T1000 (cell line): ENCODE measurements at places on chromosomes 3 and 15.

DNA sequence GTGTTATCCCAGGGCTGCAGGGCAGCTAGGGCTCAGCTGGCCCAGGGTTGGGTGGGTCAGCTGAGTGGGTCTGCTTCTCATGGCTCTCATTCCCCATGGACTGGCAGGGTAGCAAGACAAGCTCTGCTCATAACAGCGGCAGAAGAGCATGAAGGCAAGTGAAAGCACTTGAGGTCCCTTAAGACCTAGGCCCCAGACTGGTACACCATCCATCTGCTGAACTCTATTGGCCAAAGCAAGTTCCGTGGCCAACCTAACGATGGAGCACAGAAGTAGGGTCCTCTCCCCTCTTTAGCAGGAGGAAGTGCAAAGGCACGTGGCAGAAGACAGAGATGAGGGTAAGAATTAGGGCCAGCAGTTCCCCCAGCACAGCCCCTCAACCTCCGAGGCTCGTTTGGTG, 174.3 kb upstream of the TOPAZ1 start:
- no peak for DNase-seq

DNA sequence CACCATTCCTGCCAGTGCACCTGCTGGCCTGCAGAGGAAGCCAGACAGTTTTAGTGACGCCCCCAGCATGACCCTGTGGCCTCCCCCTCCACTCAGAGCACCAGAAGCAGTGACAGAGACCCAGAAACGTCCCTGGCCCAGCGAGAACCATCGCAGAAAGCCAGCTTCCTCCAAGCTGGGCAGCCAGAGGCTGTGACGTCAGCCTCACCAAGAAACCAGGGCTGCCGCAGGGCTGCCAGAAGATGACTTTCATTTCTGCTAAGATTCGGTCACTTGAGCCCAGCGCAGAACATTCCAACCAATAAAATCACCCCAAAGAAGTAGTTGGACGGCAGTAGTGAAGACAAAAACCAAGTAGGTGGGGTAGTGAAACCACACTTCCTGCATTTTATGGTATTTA, 29.6 kb upstream of the RPL32 start:
- no peak for DNase-seq

DNA sequence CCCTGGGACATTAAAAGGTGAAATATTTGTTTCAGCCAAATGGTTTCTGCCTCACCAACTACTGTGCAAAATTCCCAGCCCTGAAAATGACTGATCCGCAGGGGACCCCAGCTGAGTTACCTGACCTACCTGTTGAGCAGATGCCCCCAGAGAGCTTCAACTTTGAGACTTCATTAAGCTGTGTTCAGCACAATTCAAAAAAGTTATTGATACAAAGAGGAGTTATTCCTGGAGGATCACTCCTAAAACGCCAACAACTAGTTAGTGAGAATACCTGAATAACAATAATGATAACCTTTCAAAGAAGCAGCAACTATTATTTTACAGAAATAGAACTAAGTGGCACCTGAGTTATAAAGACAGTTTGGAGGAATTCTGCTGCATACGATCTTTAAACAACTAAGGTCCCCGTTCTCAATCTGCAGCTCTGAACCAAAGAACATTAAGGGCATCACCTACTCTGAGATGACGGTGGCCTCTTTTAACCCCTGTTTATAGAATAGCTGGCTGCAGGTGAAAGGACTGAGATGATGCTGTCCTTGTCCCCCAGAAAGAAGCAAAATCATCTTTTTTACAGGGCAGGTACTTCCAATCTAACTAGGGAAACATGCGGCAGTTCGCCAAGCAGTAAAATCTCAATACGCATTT, 659 bp downstream of the GADL1 start:
- DNase-seq: no peak

DNA sequence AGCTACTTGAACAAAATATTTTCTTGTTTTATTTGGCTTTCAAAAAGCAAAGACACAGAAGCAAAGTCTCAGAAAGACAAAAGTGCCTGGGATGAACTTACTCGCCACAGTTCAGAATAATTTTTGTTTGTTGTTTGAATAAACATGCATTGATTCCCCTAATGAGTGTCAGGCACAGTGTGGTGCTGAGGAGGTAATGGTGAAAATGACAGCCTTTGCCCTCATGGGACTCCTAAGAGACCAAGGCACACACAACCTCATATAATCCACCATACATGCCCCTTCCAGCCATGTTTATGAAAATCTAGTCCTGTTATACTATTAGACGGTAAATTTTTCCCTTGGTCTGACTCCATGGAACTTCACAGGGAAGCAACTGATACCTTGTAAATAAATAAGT, 2.5 kb downstream of the GOLIM4 start:
- DNase-seq: no peak

- DNase-seq: no peak
These were observed 481.4 kb upstream of the ALCAM start for GRCh38 chr3:104885214-104885814.

GRCh38 chr15:50979041-50979440, 70.6 kb downstream of the AP4E1 start:
- DNase-seq: no peak

DNA sequence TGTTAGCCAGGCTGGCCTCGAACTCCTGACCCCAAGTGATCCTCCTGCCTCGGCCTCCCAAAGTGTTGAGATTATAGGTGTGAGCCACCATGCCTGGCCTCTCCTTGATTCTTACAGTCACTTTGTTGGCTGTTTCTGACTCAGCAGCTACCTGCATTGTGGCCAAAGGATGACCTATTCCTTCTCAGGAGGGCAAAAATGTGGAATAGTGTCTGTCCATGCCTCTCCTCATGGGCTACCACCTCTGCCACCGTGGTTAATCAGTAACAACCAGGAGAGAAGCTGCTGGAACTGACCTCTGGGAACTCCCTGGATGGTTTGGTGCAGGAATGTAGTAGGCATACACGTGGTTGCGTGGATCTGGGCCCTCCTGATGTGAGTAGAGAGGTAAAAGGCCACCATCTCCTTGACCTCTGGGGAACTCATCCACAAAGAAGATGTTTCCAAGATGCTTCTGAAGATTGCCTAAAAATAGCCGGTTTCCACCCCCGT, 63.3 kb downstream of the FLNB start:
- DNase-seq: no peak

- no peak for DNase-seq
These were observed 246.5 kb downstream of the PTPRG start for GRCh38 chr3:61807865-61808276.

DNA sequence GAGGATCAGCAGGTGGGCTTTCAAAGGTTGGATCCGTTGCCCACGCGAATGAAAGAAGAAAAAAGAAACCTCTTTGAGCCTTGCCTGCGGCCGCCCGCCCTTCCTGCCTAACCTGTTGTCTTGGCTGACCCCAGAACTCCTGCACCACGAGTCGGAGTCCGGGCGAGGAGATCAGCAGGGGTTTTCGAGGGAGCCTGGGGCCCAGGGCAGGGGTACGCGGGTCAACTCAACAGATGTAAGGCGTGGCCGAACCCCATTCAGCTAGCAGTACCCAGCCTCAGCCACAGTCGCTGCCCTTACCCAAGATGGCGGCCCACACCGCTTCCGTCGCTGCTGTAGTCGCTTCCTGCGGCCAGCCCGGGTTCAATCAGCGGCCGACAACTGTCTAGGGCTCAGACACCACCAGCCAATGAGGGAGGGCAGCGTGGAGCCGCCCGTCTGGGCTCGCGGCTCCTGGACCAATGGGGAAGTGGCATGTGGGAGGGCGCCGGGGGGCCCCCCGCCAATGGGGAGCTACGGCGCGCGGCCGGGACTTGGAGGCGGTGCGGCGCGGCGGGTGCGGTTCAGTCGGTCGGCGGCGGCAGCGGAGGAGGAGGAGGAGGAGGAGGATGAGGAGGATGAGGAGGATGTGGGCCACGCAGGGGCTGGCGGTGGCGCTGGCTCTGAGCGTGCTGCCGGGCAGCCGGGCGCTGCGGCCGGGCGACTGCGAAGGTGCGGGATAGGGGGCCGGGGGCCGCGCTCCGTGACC, at the start of gene MANF:
Gene MANF (plus strand): TSS at position 566 of the 748 bp plus-strand sequence. CDS start 52 bp downstream, at position 618.
- peak; percentile 96 for DNase-seq

DNA sequence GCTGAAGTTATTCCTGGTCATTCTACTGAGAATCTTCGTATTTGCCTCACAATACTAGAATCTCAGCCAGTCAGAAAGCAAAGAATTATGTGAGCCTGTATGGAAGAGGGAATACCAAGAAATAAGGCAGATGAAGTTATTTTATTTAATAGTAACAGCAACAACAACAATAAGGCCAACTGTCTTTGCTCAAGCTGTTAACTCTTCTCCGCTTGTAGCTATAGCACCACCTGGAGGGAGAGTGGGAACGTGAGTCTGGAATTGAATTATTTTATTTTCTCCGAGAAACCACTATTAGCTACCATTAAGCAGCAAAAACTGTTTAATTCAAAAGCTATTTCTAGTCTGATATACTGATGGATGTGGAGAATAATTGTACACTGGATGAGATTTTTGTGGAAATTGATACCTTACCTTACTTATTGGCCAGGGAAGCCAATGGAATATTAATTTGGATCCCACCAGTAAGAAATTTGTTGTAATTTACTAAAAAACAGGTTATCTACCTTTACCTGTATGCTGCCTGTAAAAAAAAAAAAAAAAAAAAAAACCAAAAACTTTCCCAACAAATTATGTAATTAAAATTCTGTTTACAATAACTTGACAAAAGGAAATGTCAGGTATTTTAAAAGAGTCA, 50.1 kb downstream of the CALML4 start:
- no peak for DNase-seq

- DNase-seq: no peak
These were observed 117.3 kb downstream of the IGF1R start for GRCh38 chr15:98765610-98766009.

DNA sequence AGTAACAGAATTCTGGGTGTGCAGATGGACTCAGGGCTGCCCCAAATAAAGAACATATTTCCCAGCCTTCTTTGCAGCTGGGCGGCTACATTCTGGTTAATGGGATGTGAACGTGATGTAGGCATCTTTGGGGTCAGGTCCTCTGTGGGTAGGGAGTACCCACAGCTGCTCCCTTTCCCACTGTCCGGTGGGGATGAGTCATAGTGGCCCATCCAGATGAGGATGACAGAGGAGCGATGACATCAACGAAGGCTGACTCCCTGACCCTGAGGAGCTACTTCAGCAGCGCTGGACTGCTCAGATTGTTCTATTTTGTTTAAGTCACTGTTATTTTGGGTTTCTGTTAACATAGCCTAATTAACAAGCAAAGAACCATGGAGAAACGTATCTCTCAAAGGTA, 38.0 kb downstream of the SRPRB start:
- peak; percentile 7 for DNase-seq
